NCI-H226 (cell line): ENCODE measurements at places on chromosomes 6 and 20.

- DNase-seq = peak; percentile 99
Observed at GRCh38 chr20:48983423-48984400, 62.2 kb downstream of the ARFGEF2 start.

DNA sequence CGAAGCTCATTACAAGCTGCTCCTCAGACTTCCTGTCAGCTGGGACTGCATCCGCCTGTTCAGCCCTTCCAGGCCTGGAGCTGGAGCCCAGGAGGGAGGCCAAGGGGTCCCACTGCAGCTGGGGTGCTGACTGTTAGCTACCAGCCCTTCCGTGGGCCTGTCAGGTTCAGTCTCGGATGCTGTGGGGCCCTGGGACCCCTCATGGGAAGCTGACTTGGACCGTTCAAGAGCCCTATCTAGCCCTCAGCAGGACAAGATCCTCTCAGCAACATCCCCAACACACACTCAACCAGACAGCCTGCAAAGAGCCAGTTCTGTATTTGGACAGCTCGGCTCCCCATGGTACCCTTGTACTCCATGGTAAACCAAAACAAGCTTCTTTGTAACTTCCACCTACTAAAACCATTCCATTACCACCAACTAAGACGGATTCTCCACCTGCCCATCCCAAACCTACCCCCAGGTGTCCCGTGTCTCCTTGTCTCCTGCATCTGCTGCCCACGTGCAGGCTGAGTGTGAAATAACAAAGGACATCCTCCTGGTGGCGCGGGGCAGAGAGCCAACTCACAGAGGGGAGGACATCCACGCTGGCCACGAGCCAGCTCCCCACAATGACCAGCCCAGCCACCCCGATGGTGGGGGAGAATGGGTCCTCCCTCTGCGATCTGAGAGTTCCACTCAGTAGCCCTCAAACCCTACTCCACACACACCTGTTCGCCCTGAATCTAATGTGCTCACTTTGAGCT is 111.2 kb downstream of the TAF4 start:
- no peak for DNase-seq

DNA sequence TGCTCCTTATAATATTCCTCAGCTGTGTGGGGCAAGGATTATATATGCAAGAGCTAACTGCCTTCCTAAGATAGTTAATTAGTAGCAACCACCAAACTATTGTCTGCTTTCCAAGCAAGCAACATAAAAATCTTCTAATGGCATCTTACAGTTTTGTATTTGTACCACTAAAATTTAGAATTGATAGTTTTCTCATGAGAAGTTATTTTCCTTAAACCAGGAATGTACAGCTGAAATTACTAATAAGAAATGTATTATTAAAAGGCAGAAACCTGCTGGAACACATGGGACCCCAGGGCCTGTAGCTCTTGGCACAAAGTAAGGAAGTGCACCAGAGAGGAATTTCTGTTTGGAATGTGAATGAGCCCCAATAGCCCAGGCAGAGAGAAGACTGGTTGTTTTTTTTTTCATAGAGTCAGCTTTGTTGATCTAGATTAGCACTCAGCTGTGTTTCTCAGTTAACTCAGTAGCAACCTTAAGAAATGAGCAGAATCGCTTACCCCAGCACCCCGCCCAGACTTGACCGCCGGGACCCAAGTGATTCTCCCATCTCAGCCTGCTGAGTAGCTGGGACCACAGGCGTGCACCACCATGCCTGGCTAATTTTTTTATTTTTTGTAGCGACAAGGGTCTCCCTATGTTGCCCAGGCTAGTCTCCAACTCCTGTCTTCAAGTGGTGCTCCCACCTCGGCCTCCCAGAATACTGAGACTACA is 2.6 kb downstream of the MGME1 start:
- DNase-seq = no peak

DNA sequence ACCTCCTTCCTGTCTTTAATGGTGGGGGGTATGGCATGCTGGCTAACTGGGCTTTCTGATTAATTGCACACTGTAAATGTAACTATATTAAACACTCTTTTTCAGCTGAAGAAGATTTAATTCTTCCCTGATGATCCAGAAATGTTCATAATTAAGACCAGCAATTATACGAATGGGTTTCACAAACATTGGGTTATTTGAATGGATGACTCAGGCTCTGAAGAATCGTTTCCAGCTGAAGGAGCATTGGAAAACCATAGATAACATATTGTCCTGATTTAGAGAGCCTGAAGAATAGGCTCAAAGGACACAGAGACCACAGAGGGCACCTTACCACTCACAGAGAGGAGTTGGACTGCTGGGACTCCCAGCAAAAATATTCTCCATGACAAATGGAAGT is 130.7 kb upstream of the SSTR4 start:
- no peak for DNase-seq

- no peak for DNase-seq
Observed at GRCh38 chr6:167496707-167497106, 171.8 kb downstream of the TTLL2 start.

DNA sequence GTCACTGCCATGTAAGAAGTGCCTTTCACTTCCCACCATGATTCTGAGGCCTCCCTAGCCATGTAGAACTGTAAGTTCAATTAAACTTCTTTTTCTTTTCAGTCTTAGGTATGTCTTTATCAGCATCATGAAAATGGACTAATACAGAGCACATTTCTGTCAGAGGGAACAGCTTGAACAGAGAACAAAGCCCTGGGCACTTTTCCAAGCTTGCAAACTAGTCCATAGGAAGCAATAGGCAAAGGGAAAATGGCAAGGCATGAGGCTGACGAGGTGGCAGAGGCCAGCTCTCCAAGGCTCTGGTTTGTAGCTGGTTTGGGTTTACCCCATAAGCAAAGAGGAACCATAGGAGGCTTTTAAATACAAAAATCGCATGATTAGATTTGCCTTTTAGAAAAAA is 185.1 kb upstream of the HDDC2 start:
- DNase-seq = no peak

- no peak for DNase-seq
Observed at GRCh38 chr6:48714699-48715098, 603.7 kb upstream of the PTCHD4 start.

GRCh38 chr6:93416571-93417420 is 2.6 kb downstream of the EPHA7 start:
- no peak for DNase-seq
